ENCODE measurements at places on chromosomes 5 and 9.
A peak's percentile ranks its signal among the peaks of the same experiment; 100 is the strongest.

- DNase-seq: peak; percentile 12
Observed at GRCh38 chr9:5799314-5799713, 33.6 kb downstream of the ERMP1 start.

- peak; percentile 24 for DNase-seq
Observed at GRCh38 chr9:9790216-9790872, 822.5 kb downstream of the PTPRD start.

DNA sequence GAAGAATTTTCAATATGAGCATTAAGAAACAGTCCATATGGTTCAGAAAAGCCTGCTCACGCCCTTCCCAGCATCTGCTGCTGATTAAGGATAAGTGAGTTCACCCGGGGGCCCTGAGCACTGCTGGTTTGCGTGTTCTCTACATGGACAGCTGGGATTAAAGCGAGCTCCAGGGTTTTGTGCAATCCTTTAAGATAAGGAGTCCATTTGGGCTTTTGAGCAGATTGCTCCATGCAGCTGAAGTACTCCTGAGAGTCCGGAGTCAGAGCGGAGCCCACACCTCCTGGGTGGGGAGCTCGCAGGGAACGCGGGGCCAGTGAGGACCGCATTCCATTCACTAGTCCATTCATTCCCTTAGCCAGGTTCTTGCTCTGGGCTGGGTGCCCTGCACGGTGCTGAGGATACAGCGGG, 149.3 kb upstream of the COL5A1 start:
- DNase-seq: no peak

- DNase-seq: no peak
Observed at GRCh38 chr5:17123010-17123409, 94.4 kb upstream of the BASP1 start.

GRCh38 chr9:82923092-82923911, 139.6 kb downstream of the RASEF start:
- no peak for DNase-seq

DNA sequence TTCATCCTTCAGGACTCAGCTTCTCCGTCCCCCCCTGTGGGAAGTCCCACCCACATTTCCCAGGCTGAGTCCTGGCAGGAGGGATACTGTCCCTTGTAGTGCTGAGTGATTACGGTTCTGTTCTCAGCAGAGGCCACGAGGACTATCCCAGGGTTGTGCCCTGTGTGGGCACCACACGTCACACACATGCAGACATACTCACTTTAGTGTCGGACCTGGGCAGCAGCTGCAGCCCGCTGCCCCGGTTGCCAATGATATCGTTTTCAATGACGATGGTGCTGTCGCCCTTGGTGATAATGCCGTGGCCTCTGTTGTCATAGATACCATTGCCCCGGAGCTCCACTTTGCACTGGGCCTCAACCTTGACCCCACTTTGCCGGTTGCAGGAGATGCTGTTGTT, 32.2 kb downstream of the POLR1E start:
- no peak for DNase-seq

DNA sequence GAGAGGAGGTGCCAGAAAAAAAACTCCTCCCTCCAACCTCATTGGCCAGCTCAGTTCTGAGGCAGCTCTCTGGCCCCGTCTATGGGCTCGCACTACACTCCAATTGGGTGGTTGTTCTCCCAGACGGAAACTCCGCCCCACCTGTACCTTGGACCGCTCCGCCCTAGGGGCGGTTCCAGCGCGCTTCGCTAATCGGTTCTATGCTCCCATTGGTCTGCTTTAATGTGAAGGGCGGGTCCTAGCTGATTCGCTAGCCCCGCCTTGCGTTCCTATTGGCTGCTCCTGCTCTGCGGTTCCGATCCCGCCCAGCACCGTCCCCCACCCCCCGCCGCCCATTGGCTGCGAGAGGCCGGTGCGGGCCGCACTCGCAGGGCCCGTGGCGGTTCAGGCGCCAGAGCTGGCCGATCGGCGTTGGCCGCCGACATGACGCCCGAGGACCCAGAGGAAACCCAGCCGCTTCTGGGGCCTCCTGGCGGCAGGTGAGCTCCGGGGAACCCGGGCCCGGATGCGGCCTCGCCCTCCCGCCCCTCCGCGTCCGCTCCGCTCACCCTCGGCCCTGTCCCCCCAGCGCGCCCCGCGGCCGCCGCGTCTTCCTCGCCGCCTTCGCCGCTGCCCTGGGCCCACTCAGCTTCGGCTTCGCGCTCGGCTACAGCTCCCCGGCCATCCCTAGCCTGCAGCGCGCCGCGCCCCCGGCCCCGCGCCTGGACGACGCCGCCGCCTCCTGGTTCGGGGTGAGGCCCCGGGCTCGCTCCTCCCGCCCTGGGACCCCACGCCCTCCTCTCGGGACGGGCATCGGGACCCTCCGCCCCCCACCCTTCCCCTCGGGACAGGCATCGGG, at the start of gene SLC2A8:
Gene SLC2A8 (plus strand): TSS at position 362 of the 838 bp plus-strand sequence. CDS start 62 bp downstream, at position 424.
- peak; percentile 96 for DNase-seq

GRCh38 chr5:33801292-33801691, 90.5 kb downstream of the ADAMTS12 start:
- peak; percentile 21 for DNase-seq

DNA sequence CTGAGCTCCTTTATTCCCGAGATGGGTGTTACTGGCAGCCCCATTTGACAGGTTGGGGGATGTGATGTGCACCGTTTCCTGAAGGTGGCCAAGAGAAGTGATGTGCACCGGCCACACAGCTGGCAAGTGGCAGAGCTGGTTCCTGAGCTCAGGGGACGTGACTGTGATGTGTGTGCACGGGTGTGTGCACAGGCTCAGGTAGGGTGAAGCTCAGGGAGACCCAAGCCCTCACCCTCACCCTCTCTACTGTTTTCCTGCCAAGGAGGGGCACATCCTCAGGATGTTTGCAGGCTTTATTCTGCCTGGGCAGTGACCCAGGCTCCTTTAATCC, 56.6 kb downstream of the WWC1 start:
- DNase-seq: no peak

DNA sequence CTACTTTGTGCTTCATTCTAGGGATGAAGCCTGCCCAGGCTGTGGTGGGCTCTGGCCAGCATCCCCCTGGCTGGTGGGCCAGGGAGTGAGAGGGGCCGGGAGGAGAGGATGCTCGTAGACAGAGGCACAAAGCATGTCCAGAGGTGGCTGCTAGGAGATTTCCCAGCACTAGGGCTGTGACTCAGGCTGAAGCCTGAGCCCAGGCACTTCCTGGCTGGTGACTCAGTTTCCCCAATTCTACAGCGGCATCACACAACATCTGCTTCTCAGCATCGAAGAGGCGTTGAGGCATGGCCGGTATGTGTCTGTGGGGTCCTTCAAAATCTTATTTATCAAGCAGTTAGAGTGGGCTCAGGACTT, 55.6 kb downstream of the DUSP1 start:
- no peak for DNase-seq

- no peak for DNase-seq
Observed at GRCh38 chr9:5110867-5111681, 74.4 kb downstream of the INSL6 start.

DNA sequence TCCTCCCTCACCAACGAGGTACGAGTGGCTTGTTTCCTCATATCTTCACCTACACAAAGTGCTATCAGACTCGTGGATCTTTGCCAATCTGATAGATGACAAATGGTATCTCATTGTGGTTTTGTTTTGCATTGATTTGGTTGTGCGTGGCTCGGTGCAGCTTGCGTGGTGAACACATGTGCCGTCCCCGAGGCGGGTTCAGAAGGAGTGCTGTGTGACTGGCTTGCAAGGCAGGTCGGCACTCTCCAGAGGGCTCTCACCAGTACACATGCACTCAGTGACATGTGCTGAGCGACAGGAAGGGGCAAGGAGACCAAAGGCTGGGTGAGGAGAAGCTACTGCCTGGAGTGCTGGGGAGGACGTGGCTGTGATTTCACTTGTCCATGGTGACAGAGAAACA, 95.3 kb upstream of the PITX1 start:
- no peak for DNase-seq

All from GM13976 (cell line).